ENCODE measurements at places on chromosomes 4 and X. TPM values are rescaled to one million over a fixed set of nuclear protein-coding genes. Genes with fewer than 3 reads are reported as not detected.

DNA sequence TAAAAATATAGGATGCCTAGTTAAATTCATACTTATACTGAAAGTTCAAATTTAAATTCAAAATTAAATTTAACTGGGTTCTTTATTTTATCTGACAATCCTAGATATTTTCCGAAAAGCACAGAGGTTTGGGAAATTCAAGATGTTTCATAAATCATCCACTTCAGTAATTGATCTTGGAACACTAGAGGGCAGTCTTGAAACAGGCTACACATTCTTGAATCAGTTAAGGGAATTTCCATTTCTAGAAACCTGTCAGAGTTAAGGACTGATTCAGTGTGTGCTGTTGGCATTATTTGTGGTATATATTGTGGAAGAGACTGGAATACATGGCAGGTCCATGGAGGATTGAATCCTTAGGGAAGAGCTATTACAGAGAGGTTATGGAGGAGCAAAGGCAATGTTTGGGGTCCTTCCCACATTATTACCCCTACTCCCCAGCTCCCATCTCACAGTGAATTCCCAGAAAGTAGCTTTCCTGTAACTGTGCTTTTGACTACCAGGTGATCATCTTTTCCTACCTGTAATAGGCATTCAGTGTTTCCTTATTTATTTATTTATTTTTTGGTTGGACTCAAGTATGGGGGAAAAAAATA, 92.9 kb downstream of the EGF start:
- DNase-seq, result no peak

GRCh38 chrX:101210630-101211029, 9.0 kb upstream of the DRP2 start:
- no peak for DNase-seq

- no peak for DNase-seq
Observed at GRCh38 chr4:131584587-131584986, 1564.5 kb upstream of the PCDH10 start.

DNA sequence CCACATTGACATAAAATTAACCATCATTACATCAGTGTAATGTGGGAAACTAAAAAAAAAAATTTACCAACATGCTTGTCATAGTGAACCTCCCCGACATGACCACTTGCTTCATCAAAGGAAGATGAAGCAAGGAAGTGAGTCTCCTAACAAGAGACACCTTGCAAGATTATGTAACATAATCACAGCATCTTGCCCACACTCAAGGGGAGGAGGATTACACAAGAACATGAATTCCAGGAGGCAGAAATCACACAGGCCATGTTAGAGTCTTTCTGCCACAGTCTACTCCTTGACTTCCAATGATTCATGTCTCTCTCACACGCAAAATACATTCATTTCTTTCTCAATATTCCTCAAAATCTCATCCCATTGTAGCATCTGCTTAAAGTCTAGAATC, 93.3 kb downstream of the AKAP4 start:
- no peak for DNase-seq

DNA sequence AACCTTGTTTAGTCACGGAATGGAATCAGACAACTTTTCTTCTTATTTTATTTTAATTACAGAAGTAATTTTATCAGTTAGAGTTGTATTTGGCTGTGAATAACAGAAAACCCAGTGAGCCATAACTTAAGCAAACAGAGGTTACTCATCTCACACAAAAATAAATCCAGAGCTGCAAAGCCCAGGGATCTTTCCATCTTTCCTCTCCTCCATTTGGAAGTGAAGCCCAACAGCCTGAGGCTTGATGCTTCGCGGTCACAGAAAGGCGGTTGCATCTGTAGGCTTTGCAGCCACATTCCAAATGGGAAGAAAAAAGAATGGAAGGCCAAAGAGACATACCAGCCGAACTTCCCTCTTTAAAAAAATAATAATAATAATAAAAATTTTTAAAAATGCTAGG, 22.6 kb downstream of the CHRNA9 start:
- no peak for DNase-seq

- DNase-seq, result no peak
Observed at GRCh38 chr4:131258361-131258760, 1890.7 kb upstream of the PCDH10 start.

DNA sequence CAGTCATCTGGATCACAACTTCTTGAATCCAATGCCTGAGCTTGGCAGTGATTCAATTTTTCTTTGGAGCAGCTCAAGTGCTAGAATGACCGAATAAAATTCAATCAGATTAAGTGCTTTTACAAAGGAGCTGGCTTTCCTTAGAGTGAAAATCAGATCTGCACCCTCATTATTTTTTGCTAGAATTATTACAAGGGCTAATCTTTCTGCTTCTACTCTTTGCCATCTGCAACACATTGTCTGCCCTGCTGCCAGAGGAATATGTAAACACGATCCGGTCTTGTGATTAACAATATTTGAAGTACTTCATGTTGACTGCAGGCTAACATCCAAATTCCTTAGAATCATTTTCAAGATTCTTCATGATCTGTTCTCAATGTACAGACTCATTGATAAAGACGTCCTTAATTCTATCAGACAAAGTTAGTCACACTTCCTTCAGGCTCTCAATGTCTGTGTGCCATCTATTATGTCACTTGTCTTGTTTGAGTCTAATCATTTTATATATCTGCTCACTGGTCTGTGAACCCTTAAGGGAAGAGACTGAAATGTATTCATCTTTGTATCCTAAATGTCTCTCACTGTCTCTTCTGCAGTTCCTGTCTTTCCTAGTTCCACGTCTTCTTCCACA, 531.2 kb downstream of the GALNTL6 start:
- no peak for DNase-seq

- DNase-seq, result no peak
Observed at GRCh38 chrX:51437521-51437920, 58.9 kb downstream of the NUDT11 start.

DNA sequence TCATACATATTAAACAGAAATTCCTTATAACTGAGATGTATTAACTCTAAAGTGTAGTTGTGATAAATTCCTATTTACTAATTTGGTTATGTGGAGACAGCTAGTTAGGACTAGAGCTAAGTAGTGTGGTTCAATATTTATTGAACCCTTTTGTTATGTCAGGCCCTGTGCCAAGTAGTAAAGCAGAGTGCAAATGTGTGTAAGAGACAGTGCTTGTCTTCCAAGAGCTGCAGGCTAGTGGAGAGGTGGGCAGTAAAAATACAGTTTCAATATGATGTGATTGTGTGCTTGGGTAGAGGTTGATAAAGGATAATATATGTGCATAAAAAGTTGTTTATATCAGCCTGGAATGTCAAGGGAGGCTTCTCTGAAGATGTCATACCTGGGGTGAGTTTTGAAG, 80.0 kb downstream of the TBC1D19 start:
- no peak for DNase-seq

GRCh38 chr4:90357117-90357710, 230.0 kb downstream of the CCSER1 start:
- DNase-seq, result no peak

DNA sequence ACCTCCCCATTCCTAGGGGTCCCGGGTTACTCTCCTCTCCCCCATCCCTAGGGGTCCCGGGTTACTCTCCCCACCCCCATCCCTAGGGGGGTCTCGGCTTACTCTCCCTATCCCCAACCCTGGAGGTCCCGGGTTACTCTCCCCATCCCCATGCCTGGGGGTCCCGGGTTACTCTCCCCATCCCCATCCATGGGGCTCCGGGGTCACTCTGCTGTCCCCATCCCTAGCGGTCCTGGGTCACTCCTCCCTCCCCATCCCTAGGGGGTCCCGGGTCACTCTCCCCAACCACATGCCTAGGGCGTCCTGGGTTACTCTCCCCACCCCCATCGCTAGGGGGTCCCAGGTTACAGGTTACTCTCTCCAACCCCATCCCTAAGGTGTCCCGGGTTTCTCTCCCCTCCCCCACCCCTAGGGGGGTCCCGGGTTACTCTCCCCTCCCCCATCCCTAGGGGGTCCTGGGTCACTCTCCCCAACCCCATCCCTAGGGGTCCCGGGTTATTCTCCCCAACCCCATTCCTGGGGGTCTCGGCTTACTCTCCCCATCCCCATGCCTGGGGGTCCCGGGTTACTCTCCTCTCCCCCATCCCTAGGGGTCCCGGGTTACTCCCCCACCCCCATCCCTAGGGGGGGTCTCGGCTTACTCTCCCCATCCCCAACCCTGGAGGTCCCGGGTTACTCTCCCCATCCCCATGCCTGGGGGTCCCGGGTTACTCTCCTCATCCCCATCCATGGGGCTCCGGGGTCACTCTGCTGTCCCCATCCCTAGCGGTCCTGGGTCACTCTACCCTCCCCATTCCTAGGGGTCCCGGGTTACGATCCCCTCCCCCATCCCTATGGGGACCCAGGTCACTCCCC, 821 bp downstream of the ASMTL start:
- DNase-seq, result peak; percentile 81

DNA sequence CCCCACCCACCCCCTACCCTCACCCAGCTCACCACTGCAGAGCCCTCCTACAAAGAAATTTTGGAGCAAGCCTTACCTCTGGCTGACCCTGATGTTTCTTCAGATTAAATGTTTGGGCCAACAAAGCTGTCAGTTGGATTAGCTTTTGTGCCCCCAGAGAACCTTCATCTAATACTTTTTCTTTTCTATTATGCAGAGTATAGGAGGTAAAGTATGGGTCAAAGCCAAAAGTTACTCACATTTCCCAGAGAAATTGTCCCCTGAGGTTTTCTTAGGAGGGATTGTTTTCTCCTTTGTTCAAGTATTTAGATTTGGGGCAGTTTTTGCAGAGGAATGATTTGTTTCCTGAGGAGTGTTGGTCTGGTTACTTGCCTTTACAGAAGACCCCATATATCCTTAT, 69.5 kb downstream of the AASDH start:
- no peak for DNase-seq

DNA sequence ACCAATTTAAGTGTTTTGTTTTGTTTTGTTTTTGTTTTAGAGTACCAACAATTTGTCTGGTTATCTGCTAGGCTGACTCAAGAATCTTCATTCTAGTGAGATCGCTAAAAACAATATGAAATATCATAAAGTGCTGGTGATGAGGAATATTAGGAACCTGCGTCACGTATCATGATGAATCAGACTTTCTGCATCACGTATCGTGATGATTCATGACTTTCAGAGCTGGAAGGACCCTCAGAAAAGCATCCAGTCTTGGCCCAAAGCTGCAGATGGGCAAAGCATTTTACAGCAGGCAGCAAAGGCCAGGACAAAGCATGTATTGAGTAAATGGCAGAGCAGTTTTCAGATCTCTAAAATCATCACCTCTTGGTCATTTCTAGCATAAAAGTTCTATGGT, 278.0 kb upstream of the BOD1L1 start:
- DNase-seq, result no peak

DNA sequence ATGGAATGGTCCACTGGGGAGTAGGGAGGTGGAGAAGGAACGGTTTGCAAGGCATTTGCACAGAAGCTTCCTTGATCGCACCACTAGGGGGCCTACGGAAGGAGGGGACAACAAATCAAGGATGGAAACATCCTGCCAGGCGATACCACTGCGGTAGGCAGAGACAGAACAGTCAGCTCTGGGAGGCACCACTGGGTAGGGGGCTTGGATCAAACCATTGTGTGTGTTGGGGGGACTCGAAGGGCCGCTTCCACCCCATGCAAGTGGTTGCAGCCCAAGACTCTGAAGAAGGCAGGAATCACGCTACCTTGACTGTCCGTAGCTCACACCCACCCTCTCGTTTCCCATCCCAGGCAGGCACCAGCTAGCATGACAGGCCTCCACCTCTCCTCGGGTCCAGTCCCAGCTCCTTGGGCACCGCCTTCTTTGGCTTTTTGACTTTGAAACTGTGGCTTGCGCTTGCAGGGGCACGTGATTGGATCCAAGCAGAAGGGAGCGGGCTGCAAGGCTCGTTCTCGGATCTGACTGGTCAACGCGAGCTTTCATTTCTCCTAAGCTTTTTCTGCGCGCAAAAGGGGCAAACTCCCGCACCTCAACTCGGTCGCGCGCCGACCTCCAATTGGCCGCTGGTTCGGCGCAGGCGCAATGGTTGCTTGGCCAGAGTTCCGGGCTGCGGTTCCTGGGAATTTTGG, 28.4 kb downstream of the GAGE1 start:
- DNase-seq, result no peak

DNA sequence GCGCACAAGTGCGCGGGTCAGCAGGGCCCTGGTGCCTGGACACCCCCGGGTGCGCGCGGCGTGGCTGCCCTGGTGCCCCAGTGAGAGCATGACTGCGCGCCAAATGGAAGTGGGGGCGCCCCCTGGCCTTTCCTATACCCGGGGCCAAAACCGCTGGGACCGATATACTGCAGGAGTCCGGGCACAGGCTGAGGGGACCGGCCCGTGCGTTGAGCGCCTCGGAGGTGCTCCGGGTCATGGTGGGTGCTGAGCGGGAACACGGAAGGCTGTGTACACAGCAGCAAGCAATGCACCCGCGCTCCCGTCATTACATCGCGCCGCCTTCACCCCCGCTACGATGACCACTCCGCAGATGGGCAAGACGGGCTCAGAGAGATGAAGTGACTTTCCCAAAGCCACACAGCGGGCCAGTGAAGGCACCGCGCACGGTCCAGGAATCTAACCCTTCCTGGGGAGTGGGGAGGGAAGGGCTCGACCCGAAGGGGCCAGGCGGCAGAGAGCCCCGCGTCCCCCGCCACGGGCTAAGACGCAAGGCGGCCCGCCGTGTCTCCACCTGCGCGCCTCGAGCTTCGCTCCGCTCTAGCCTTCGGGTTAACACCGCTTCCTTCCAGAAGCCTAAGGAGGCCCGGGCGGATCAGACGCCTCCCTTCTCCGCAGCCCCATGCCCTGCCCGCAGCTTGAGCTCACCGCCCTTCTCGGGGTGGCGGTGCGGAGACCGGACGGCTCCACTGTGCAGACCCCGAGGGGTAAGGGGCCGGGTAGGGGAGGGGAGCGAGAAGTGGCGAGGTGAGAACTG, 11.3 kb downstream of the HMX1 start:
- no peak for DNase-seq

GRCh38 chrX:134600714-134601113, 57.6 kb downstream of the PLAC1 start:
- DNase-seq, result no peak

- DNase-seq, result no peak
Observed at GRCh38 chrX:107659768-107660167, 31.5 kb downstream of the PRPS1 start.

DNA sequence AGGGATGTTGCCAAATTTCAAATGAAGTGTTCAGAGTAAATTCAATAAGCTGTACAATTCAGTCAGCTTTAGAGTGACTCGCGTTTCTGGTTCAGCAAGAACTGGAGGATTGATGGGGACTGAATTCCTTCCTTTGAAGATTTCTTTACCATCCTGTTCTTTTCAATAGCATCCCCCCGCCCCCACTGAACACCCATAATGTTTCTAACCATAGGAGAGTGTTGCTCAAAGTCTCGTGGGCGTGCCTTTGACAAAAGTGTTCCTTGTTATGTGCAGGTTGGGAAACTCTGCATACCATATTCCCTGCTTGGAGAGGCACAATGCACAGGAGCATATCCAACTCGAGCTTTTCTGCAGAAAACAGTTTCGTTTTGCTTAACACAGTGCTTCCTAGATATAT, 323.5 kb upstream of the CASK start:
- DNase-seq, result no peak

ITM2A gene
- total RNA-seq, result 29.1 TPM

FAM47C gene
- not detected for total RNA-seq

PDE5A gene
- total RNA-seq, result 20.0 TPM

APLN gene
- 0.38 TPM for total RNA-seq

ATP2B3 gene
- not detected for total RNA-seq

TAF7L gene
- 0.76 TPM for total RNA-seq

GABRA4 gene
- 2.2 TPM for total RNA-seq

POU4F2 gene
- not detected for total RNA-seq

CENPVL1 gene
- total RNA-seq, result not detected

FAM184B gene
- total RNA-seq, result 0.39 TPM

PAGE1 gene
- total RNA-seq, result not detected

NXF2B gene
- total RNA-seq, result not detected
